ENCODE measurements at places on chromosomes 4 and X. TPM values are rescaled to one million over a fixed set of nuclear protein-coding genes. Genes with fewer than 3 reads are reported as not detected.

The MAGEA2 gene
- not detected for total RNA-seq

- no peak for DNase-seq
Measured at GRCh38 chr4:147682755-147683154, 1.2 kb downstream of the PRMT9 start.

- DNase-seq: no peak
Measured at GRCh38 chrX:18927558-18927957, 56.4 kb downstream of the PHKA2 start.

- DNase-seq: no peak
Measured at GRCh38 chr4:1235381-1236102, 13.4 kb downstream of the CTBP1 start.

The PABPC1L2B gene
- not detected for total RNA-seq

The RTL5 gene
- total RNA-seq: 0.07 TPM

GRCh38 chr4:7843831-7844593, 95.6 kb downstream of the AFAP1 start:
- DNase-seq: peak; percentile 62

GRCh38 chr4:177222781-177223180, 86.9 kb upstream of the NEIL3 start:
- no peak for DNase-seq

DNA sequence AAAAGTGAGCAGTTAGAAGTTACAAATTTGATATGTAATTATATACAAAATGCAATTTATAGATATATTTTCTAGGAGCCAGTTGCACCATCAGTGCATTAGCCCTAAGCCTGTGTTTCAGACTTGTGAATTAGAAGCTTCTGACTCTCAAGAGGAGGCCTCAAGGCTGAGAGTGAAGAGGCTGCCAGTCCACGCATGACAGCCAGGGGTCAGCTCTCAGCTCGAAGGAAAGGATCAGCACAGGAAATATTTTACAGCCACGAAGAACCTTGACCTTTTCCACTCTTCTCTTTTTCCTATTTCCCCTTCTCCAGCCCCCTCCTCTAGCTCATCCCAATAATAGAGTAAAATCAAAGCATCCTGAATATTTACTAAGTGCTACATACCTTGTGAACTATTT, 642.4 kb downstream of the TRIML1 start:
- peak; percentile 19 for DNase-seq

DNA sequence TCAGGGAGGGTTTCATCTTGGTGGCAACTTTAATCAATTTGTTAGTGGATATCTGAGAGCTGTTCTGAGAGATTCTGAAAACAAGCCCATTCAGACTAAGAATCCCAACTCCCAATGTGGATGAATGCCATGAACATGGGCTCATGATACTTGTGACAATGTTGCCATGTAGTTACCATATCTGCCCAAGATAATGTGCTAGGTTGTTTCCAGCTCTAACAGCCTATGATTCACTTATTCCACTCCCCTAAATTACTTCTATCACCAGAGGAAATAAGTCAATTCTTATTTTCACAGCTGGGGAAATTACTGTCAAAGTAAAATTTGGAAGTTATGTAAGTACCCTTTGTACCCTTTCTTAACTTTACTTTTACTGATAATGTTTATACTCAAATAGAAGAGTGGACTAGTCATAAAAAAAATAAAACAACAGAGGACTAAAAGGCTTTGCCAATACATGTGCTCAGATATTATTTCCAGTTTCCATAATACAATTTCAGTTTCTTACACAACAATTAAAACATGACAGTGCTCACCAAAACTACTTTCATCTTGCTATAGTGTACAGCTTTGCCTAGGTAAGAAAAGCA, 1101.7 kb upstream of the INTU start:
- DNase-seq: no peak

- DNase-seq: peak; percentile 11
Measured at GRCh38 chr4:82017680-82018079, 356.1 kb downstream of the HNRNPD start.

GRCh38 chr4:188989371-188989770, 850.1 kb downstream of the TRIML1 start:
- DNase-seq: peak; percentile 2

DNA sequence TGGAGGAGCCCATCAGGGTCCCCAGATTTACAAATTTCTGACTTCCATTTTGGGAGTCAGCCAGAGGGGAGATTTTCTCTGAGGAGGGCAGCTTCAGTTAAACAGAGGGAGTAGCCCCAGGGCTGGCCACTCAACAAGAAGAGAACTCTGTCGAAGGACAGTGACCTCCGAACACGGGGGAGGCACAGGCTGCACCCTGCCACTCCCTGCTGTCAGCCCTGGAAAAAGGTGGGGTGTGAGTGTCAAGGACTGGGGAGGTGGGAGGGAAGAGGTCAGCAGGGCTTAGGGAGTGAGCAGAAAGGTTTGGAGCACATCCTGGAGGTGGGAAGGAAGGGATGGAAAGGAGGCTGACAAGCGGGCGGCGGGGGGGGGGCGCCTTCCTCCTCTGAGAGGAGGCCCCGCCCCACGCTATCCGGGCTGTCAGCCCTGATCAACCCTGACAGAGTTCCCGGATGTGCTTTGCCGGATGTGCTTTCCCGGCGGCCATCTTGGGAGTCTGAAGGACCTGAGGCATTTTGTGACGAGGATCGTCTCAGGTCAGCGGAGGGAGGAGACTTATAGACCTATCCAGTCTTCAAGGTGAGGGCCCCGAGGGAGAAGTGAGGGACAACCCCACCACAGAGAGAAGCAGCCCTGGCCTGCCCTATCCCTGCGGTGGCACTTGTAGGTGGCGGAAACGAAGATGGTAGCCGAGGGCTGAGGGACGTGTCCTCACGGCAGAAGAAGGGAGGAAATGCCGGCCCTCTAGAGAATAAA, at the start of gene MAGEC1:
Gene MAGEC1 (plus strand): TSS at position 495 of the 756 bp plus-strand sequence. CDS start 1,179 bp downstream, outside the sequence.
- no peak for DNase-seq

DNA sequence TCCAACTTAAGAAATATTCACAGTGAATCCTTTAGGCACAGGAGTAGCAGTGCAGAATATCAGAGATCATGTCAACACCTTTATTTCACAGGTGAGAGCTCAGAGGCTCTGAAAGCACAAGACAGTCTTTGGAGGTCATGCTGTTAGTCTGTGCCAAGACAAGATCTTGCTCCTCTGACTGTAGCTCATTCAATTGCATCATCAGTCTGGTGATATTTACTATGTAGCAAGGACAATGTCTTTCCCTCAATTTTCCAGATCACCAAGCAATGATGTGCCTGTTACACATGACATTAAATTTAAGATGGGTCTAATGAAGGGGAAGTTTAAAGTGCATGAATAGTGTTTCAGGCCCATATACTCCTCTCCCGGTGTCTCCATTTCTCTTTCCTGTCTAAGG, 277.5 kb downstream of the IL15 start:
- no peak for DNase-seq

GRCh38 chr4:54746218-54746617, 88.5 kb downstream of the KIT start:
- DNase-seq: no peak

DNA sequence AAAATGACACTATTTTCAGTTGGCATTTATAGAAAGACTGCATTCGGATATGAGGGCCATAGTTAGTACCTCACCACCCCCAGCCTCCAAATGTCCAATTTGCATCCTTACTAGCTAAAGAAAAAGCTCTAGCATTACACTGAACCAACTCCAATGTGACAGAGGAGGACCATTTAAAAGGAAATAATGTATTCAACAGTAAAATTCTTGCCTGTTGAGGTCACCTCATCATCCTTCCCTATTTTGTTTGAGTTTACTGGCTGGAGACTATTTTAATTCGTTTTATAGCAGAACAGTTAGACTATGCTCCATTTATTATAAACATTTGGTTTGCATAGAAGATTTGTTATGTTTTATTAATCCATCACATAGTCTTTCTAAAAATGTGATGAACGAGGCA, 88.2 kb upstream of the PPARGC1A start:
- DNase-seq: no peak

- no peak for DNase-seq
Measured at GRCh38 chrX:129981200-129981553, 1.3 kb upstream of the BCORL1 start.

The ACOT9 gene
- total RNA-seq: 49.6 TPM

The LRRC66 gene
- total RNA-seq: not detected

The DKK2 gene
- not detected for total RNA-seq

GRCh38 chrX:19326567-19326966, 17.2 kb upstream of the PDHA1 start:
- no peak for DNase-seq

The NIPAL1 gene
- total RNA-seq: 21.0 TPM

DNA sequence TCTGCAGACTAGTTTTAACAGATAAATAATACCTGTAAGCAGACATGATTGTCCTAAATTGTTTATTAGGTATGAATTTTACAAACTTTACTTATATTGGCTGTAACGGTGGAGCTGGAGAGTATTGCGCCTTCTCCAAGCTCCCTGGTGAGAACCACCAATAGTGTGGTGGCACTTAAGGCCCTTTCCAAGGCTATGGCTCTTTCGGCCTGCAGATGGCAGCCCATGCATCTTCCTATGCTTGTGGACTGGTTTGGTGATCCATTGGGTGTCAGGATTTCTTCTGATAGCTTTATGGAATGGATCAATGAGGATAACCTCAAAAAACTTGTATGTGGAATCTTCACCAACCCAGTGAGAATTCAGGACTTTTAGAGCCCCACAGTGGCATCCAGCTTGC, 7.8 kb downstream of the LARP1B start:
- no peak for DNase-seq

DNA sequence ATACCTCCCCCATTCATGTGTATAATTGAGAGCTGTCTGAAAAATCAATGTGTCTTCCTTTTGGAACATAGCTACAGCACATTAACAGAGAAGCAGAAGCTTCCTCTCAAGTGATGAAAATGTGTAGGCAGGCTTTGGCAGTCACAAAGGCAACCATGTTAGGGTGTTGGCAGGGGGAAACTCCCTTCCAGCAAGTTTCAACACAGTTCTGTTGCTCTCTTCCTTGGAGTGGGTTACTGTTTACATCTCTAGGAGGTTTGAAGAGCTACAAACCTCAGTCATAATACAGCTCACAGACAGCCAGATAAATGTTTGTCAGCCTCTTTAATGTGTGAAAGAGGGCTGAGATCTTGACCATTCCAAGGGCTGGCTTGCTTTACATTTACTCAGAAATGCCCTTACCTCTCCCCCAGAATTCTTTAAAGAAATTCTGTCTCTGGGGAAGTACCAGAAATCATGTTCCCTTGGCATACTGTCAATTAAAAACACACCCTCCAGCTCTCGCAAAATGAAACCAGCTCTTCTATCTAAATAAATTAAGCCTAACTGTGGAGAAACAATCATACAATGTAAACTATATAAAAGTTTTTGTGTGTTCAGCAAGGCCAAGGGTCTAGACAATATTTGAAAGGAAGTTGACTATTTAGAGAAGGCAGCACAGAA, 18.9 kb downstream of the ZBTB33 start:
- DNase-seq: no peak

DNA sequence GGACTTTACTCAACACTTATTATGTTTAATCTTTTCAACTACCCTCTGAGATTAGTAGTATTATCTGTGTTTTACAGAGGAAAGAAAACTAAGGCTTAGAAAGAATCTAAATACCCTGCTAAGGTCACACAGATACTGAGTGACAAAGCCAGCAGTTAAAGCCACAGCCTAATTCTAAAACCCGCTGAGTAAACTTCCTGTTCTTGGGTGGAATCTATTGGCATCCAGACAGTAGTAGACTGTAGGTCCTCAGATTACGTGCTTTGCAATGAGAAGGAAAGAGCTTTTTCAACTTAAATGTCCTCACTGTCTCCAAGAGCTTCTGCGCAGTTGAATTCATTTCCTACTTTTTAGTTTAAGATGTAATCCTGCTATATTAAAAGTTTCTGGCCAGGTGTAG, 126.0 kb downstream of the TENM3 start:
- DNase-seq: no peak

The EGF gene
- 1.6 TPM for total RNA-seq

The DDX60 gene
- 66.5 TPM for total RNA-seq

DNA sequence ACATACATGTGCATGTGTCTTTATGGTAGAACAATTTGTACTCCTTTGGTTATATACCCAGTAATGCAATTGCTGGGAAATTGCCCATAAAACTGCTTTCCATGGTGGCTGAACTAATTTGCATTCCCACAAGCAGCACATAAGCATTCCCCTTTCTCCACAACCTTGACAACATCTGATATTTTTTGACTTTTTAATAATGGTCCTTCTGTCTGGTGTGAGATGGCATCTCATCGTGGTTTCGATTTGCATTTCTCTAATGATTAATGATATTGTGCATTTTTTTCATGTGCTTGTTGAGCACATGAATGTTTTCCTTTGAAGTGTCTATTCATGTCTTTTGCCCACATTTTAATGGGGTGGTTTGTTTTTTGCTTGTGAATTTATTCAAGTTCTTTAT, 166.0 kb downstream of the TMEM47 start:
- no peak for DNase-seq

GRCh38 chr4:8198206-8198905, 734 bp upstream of the SH3TC1 start:
- no peak for DNase-seq

The SERPINA7 gene
- not detected for total RNA-seq

The EDNRA gene
- 0.29 TPM for total RNA-seq

DNA sequence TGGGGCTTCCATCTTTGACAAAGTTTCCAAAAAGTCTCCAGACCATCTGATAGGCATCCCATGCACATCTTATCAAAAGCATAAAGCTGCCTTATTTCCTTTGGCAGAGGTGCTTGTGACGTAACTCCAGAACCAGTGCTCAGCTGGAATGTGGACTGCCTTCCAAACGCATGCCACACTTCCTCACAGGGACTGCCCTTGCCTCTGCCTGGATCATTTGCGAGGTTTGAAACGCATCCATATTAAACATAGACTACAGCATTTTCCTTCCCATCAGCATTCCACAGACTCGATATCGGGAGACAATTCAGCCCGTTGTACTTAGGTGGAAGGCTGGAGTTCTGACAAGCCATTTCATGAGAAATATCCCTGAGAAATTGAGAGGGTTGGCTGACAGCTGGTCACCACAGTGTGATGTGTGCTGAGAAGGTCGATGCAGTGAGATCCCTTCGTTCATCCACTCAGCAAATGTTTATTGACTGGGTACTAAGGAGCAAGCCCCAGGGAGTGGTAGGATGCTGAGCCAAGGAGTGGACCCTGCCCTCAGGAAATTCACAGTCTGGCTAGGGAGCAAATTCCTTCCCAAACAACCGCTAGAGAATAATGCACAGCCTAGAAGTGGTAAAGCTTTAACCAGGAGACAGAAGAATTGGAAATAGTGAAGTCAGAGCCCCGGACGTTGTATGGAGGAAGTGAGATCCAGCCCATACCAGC, 376.0 kb downstream of the BCOR start:
- DNase-seq: no peak

DNA sequence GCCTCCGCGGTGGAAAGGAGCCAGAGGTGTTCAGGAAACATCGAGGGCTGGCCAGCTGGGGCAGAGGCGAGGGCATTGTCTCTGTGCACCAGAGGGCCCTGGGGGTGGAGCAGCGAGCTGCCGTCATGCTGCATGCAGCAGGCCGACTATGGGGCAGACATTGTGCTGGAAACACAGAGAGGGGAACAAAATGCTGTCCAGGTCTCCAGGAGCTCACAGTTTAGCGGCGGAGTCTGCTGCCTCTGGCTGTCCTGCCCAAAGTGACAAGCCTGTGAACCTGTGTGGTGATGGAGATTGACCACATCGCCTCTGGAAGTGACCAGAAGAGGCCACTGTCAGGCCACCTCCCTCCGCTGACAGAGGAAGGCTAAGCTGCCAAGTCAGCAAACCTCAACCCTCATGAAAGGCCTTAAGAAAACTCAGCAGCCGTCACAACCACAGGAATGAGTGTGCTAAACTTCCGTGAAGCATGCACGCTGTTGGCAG, 20.1 kb upstream of the SASH3 start:
- peak; percentile 39 for DNase-seq

The ATP2B3 gene
- total RNA-seq: not detected

The ZFP42 gene
- not detected for total RNA-seq
